Ascending aorta (tissue), 2 donors: ENCODE measurements at places on chromosomes 1 and 21.

GRCh38 chr1:81619156-81619555 lies 181.6 kb upstream of the ADGRL2 start:
- H3K36me3 ChIP-seq, result no peaks in the 10 kb centered on the region
- H3K27ac ChIP-seq, result no peak overlapping the region
- H3K27me3 ChIP-seq, result no peaks in the 10 kb centered on the region
- no peaks in the 10 kb centered on the region for H3K4me1 ChIP-seq
- no peak overlapping the region for H3K4me3 ChIP-seq

- H3K27ac ChIP-seq, result no peak overlapping the region
- no peak overlapping the region for H3K4me3 ChIP-seq
- no peaks in the 10 kb centered on the region for H3K36me3 ChIP-seq
Observed at GRCh38 chr1:84711869-84712268, 21.6 kb upstream of the SSX2IP start.

GRCh38 chr1:110237386-110238152 lies 27.5 kb downstream of the KCNC4 start:
- no peak for DNase-seq
- no peaks in the 10 kb centered on the region for H3K4me1 ChIP-seq
- no peaks in the 10 kb centered on the region for H3K27me3 ChIP-seq
- H3K4me3 ChIP-seq, result no peak overlapping the region

- H3K36me3 ChIP-seq, result no peaks in the 10 kb centered on the region
- no peaks in the 10 kb centered on the region for H3K4me1 ChIP-seq
- no peak overlapping the region for H3K4me3 ChIP-seq
- no peak overlapping the region for H3K27ac ChIP-seq
- no peak for DNase-seq
- H3K27me3 ChIP-seq, result no peaks in the 10 kb centered on the region
Observed at GRCh38 chr1:221688488-221688843, 53.4 kb downstream of the DUSP10 start.
